Lung (tissue), 17 donors: ENCODE measurements at places on chromosomes 16 and 17. TPM values are rescaled to one million over a fixed set of nuclear protein-coding genes. Genes with fewer than 3 reads are reported as not detected.
A peak's percentile ranks its signal among the peaks of the same experiment; 100 is the strongest.

The TNFRSF17 gene
- total RNA-seq, result 1.5 TPM

The CCL4L2 gene
- total RNA-seq, result 52.2 TPM

The DHRS7C gene
- total RNA-seq, result not detected

DNA sequence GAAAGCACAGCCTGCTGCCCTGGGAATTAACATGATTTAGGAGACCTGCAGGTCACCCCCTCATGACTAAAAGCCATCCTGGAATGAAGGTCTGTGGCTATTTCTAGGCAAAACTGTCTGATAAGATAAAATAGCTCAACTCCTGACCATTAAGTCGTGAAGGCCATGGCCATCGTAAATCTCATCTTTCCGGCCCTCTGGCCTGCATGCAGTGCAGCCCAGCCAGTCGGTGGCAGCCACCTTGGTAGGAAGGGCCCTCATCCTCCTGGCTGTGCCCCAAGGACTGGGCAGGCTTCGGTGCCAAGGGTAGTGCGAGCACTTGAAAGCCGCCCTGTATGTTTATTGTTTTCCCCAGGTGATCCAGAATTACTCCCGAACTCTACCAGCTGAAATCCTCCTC is 18.2 kb upstream of the MEOX1 start:
- no peak overlapping the region for H3K27ac ChIP-seq
- no peak overlapping the region for H3K4me3 ChIP-seq
- no peaks in the 10 kb centered on the region for H3K4me1 ChIP-seq
- no peak for DNase-seq

GRCh38 chr17:43880420-43880991 is 26.8 kb downstream of the MPP2 start:
- H3K4me1 ChIP-seq, result no peaks in the 10 kb centered on the region
- no peaks in the 10 kb centered on the region for H3K27me3 ChIP-seq
- H3K36me3 ChIP-seq, result peaks cover 3% of the 10 kb centered on the region
- no peak overlapping the region for H3K27ac ChIP-seq
- no peak overlapping the region for H3K4me3 ChIP-seq
- no peak for DNase-seq

DNA sequence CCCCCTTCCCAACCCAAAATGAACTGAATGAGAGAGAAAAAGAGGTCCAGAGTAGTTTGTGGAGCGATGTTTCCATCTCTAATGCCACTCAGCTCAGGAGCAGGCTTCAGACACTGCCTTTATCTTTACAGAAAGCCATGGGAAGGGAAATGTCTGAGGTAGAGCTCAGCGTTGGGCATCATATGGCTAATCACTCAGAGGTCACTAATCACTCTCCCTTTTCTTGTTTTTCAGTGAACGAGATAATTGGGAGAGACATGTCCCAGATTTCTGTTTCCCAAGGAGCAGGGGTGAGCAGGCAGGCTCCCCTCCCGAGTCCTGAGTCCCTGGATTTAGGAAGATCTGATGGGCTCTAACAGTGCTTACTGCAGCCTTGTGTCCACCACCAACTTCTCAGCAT is 9.8 kb downstream of the ESRP2 start:
- H3K27me3 ChIP-seq, result no peaks in the 10 kb centered on the region
- H3K4me1 ChIP-seq, result no peaks in the 10 kb centered on the region
- H3K36me3 ChIP-seq, result peaks cover 5% of the 10 kb centered on the region
- DNase-seq, result no peak

DNA sequence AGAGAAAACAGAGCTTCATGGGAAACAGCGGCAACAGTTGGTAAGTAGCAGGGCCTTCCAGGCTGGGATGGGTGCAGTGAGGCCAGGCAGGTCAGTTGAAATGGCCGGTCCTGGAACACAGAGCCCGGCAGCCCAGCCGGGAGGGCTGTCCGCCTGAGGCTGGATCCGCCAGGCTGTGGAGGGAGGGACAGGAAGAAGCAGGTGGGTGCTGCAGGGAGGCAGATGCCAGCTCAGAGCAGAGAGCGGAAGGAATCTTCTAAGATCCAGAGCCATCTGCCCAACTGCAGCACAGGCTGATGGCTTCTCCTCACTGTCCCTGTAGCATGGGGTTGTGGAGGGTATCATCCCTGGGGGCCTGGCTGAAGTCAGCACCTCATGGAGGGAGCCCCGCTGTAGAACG is 599 bp downstream of the RNF112 start:
- no peak overlapping the region for H3K27ac ChIP-seq
- H3K27me3 ChIP-seq, result no peaks in the 10 kb centered on the region

GRCh38 chr17:72474719-72475477 is 354.1 kb downstream of the SOX9 start:
- no peak overlapping the region for H3K27ac ChIP-seq
- no peaks in the 10 kb centered on the region for H3K36me3 ChIP-seq
- no peaks in the 10 kb centered on the region for H3K27me3 ChIP-seq
- DNase-seq, result no peak
- no peaks in the 10 kb centered on the region for H3K4me1 ChIP-seq

- peak overlapping the region; percentile 71 for H3K27ac ChIP-seq
- H3K27me3 ChIP-seq, result no peaks in the 10 kb centered on the region
- no peak for DNase-seq
- no peak overlapping the region for H3K4me3 ChIP-seq
- H3K36me3 ChIP-seq, result peaks cover 21% of the 10 kb centered on the region
Measured at GRCh38 chr17:82605939-82606600, 42.2 kb downstream of the WDR45B start.
